ENCODE measurements at places on chromosomes 5 and 9.

- DNase-seq: no peak
Measured at GRCh38 chr5:161299053-161299452, 247.5 kb downstream of the GABRB2 start.

- DNase-seq: no peak
Measured at GRCh38 chr5:150599917-150600511, 40.4 kb upstream of the SYNPO start.

DNA sequence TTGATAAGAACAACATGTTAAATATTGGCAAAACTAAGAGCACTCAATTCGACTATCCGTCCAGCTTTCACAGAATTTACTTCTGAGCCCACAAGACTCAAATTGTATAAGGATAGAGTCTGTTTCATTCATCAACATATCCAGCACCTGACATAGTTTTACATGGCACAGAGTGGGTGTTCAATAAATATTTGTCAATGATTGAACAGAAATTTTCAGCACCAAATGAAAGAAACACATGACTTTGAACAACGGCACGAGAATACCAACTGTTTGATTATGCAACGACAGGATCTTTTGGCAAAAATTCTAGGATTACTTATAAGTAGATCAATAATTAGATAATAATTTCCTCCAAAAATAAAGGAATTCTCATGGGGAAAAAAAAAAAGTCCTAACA is 41.8 kb downstream of the SKP2 start:
- DNase-seq: no peak

DNA sequence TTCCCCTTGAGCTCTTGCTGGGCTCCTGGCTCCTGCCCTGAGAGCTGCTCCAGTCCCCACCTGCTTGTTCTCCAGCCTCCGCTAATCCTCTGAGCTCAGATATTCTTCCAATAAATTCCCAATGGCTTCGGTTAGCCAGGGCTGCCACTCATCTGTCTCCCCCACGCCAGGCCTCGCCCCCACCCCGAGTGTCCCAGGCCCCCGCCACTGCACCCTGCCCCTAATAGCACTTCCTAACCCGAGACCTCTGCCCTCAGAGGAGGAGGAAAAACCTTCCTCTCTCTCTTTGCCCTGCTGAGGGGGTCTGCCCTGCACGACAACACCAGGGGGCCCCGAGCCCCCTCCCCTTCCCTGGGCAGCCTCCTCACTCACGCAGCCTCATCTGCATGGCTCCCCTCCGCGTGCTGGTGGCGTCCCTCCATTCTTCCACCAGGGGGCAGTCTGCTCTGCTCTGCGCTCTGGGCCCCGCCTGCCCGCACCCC is 5.4 kb upstream of the LCN15 start:
- peak; percentile 68 for DNase-seq

DNA sequence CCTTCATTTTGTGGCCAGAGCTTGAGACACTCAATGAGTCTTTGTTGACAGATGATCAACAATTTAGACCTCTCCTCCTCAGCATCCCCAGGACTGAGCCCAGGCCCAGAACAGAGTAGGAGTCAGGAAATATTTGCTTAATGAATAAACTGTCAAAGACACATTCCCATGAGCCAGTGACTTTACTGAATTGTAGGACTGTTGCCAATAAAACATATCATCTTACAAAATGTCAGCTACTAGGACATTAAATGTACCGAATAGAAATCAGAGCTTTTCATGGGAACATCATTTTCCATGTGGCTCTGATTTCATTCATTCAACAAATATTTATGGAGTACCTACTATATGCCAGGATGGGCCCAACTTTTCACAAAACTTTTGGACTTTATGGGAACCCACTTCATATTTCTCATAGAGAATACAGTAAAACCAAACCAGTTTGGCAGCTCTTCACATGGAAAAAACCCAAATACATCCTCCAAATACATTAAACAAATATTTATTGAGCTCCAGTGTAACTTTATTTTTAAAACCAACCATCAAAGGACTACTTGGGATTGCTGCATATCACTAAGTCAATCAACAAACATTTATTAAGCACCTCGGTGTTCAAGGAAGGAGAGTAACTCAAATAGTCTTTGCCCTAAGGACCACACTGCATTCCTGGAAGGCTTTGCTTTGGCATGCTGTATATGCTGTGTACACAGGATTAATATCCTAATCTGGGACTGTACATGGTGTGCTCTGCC is 11.4 kb downstream of the VDAC1 start:
- no peak for DNase-seq

DNA sequence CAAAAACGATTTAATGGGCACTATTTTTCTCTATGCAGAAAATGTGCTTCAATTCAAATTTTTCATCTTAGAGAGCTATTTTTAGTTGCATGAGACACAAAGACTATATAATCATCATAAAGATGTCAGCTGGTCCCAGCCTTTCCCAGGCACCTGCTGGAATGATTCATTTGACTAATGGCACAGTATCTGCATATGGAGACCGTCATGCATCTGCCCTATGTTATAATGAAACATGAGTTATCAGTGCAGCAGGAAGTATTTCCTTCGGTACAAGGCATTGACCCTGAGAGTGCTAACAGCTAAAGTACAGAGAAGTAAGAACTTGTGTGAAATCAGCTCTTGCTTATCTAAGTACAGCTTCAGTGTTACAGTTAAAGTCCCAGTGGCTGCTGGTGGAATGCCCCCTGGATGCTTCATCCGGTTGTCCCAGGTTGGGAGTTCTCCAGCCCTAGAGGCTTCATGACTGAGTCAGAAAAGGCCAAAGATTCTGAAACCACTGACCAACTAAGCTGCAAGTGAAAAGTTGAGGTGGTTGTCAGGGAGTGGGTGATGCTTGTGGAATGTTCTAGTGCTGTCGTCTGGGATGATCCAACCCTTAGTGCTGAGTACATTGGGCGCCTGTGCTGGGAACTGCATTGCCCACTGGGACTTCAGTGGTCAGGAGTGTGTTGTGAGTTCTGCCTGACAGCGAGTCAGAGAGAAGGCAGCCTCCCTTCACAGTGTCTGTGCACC is 57.2 kb downstream of the MTRR start:
- DNase-seq: no peak

DNA sequence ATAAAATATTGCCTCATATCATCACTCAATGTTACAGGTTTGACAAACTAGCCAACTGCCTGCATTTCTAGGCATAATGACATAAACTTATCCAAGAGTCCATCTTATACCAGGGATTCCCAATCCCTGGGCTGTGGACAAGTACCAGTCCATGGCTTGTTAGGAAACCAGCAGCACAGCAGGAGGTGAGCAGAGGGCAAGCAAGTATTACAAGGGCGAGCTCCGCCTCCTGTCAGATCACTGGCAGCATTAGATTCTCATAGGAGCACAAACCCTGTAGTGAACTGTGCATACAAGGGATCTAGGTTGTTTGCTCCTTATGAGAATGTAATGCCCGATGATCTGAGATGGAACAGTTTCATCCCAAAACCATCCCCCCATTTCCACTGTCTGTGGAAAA is 144.9 kb downstream of the PRKACG start:
- no peak for DNase-seq

DNA sequence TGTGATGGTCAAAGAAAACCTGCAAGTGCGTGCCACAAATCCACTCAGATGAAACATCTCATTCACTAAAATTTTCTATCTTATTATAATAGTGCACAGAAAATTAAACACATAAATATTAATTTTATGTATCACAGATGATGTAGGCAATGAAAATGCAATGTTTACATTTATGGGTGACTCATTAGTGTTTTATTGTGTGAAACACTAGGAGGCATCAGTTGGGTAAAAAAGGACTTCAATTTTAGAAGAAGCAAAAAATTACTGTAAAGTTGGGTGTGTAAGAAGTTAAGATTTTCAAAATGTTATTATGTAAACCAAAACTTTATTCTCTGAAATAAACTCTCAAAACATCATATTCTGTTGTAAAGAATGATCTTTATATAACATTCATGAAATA is 4.0 kb downstream of the MEF2C start:
- DNase-seq: no peak

All from activated naive CD4-positive, alpha-beta T cell treated with anti-CD3 and anti-CD28 coated beads, Interleukin-2, amount 50 U/mL, for 72 hours (primary cell).